ENCODE measurements at places on chromosomes 6 and 20. TPM values are rescaled to one million over a fixed set of nuclear protein-coding genes. Genes with fewer than 3 reads are reported as not detected.

The PRDM13 gene
- not detected for total RNA-seq

The EGFL8 gene
- 8.4 TPM for total RNA-seq

The THBD gene
- total RNA-seq = 19.5 TPM

The SLC35A1 gene
- total RNA-seq = 13.1 TPM

The CCN2 gene
- total RNA-seq = 35.8 TPM

DNA sequence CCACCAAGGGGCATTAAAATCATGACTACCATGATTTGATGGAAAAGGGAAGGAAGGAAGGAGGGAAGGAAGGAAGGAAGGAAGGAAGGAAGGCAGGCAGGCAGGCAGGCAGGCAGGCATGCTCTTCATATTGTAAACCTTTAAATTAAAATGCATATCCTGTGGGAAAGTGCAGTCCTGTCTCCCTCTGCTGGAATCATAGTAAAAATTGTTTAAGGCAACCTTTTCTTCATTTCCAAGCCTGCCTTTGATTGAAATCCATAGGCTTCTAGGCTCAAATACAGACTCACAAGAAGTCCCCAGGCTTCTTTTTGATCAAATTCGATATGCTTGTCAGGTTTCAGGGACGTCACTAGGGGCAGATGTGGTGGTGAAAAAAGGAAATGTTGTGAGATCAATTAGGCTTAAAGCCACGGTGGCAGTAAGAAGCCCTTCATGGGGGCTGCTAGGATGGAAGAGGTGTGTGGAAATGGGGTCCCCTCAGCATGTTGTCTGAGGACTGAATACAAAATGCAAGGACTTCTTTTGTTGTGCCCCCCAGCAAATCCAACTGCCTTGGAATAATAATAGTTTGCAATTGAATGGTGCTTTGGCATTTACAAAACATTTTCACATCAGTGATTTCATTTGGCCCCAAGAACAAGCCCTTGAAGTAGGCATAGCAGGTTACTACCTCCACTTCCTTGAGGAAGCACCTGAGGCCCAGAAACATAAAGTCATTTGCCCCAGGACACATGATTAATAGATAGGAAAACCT, 25.6 kb upstream of the GABRR1 start:
- DNase-seq = no peak

DNA sequence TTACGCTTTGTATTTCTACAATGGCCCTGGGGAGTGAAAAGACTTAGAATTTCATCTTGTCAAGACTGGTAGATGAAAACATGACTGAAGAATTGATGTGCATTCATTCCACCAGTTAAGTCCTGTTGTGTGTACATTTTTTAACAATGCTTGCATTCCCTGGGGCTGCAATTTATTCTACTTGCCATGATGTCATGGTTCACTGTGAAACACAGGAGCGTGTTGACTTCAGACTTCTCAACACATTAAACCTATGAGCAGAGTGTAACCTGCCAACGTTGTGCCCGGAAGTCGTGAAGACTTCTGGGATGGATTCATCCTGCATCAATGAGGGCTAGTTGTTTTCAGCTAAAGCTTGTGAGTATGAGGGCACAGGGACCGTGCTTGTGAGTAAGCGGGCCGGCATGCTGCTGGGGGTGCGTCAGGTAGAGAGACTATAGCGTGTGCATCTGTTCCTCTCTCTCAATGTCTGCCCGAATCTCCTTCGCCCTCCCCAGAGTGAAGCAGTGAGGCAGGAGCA, 26.3 kb upstream of the RIMS4 start:
- no peak for DNase-seq

GRCh38 chr6:76885861-76886301, 577.4 kb downstream of the HTR1B start:
- no peak for DNase-seq

GRCh38 chr6:142242269-142242668, 59.5 kb upstream of the ADGRG6 start:
- DNase-seq = no peak

DNA sequence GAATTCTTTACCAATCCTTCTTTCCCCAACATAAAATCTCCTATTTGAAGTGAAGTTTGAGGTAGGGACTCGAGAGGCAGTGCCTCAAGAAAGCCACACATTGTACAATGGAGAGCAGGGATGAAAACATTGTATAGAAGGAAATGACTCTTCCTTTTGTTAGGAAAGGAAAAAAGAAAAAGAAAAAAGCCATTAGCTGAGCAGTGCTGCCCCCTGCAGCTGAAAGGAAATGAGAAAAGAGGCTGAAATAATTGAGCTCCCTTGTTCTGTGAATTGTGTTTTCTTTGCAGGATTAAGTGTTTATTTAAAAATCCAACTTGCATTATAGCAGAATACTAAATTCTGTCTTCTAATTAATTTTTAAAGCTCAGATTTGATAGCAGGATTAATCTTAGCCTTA, 162.9 kb upstream of the SASH1 start:
- DNase-seq = no peak

DNA sequence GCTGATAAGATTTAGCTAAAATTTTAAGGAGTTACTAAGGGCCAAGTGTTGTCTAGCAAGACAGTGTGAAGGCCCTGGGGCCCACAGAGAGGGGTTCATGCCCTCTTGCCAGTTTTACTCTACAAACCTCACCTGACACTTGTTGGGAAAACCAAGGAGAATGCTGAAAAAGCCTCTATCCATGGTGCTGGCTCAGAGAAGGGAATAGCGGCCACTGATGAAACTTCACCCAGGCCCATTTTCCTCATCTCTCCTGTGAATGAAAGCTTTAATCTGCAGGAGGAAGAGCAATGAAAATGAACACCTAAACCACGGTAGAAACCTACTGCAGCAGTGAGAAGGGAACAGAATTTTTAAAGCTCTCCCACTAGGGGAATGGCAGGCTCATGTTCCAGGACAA, 317.3 kb upstream of the CNR1 start:
- no peak for DNase-seq

- no peak for DNase-seq
Measured at GRCh38 chr6:51569594-51569993, 517.8 kb downstream of the PKHD1 start.

- DNase-seq = no peak
Measured at GRCh38 chr6:116847227-116847626, 18.3 kb upstream of the GPRC6A start.

DNA sequence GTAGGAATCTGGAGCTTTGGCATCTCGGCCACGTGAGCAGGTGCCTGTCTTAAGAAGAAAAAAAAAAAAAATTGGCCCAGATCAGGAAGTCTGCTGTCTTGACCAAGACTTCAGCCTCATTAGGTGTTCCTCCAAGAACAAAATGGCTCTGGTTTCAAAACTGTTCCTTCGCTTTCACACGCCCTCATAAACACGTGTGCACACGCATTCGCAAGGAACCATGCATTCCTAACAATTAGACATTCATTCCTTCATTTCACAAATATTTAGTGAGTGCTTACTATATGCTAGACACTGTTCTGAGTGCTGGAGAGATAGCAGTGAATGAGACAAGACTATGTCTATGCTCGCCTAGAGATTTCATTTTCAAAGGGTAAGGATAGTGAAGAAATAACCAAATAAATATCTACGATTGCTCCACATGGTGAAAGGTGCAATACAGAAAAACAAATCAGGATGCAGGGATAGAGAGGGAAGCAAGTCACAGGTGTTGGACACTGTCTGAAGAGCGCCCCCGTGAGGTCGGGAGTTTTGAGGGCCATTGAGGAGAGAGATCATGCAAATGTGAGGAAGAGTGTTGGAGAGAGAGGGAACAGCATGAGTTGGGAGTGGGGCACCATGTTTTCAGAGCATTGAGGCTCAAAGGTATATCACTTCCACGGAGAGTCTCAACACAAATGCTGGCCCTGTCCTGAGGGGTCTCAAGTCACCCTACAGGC, 53.3 kb downstream of the CCDC170 start:
- DNase-seq = no peak

All from right cardiac atrium (tissue), 5 donors.